Stimulated activated CD4-positive, alpha-beta T cell treated with anti-CD3 and anti-CD28 coated beads, Interleukin-1b, Interleukin-23, amount 100 ng/mL, for 1 hour (primary cell): ENCODE measurements at places on chromosomes 7 and 10.

- DNase-seq, result no peak
Observed at GRCh38 chr7:116517626-116518025, 7.2 kb upstream of the CAV1 start.

DNA sequence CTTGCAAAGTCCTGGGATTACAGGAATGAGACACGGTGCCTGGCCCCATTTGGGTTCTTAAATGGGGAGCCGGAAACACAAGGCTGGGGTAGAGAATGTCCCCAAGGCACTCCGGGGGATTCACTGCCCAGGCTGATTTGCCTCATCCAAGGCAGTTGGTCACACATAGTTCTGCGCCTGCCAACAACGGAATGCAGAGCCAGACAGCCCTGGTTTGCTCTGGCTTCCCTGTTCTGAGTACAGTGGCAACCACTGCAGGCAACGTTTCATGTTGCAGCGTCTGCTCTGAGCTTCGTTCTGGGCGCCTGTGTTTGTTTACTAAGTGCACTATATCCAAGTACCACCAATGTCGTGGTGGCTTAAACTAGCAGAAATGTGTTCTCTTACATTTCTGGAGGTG, 61.7 kb upstream of the C1QL3 start:
- DNase-seq, result no peak

DNA sequence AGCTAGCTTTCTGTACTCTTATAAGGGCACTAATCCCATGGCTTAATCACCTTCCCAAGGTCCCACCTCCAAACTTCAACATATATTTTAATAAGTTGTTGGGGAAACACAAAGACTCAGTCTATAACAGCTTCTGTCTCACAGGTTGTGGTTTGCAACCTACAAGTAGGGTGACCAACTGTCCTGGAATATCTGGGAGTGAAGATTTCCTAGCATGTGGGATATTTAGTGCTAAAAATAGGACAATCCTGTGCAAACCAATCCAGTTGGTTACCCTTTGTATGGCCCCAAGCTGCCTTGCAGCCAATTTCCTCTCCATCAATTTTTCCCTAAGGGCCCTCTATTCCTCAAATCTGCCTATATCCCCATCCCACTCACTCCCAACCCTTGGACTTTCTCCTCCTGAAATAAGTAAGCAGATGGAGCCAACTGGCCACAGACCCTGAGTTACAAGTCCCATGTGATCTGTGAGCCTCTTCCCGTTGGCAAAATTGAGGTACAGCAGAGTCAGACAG, 82.3 kb downstream of the FAM13C start:
- DNase-seq, result no peak

DNA sequence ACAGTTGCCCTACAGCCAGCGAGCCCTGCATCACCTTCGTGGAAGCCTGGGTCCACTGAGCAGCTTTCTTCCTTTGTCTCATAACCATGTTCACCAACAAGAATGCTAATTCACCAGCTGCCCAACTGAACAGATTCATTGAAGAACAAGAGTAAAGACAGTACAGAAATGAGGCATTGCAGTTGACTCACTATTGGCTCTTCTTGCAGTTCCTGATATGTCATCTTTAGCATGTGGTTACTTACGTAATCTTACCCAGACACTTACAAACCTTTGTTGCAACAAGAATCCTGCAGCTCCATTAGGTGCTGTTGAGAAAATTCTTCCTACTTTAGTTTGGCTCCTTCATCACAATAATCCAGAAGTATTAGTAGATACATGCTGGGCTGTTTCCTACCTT, 174.0 kb upstream of the TPK1 start:
- no peak for DNase-seq

- DNase-seq, result peak; percentile 21
Observed at GRCh38 chr7:156612930-156613329, 27.6 kb upstream of the RNF32 start.

DNA sequence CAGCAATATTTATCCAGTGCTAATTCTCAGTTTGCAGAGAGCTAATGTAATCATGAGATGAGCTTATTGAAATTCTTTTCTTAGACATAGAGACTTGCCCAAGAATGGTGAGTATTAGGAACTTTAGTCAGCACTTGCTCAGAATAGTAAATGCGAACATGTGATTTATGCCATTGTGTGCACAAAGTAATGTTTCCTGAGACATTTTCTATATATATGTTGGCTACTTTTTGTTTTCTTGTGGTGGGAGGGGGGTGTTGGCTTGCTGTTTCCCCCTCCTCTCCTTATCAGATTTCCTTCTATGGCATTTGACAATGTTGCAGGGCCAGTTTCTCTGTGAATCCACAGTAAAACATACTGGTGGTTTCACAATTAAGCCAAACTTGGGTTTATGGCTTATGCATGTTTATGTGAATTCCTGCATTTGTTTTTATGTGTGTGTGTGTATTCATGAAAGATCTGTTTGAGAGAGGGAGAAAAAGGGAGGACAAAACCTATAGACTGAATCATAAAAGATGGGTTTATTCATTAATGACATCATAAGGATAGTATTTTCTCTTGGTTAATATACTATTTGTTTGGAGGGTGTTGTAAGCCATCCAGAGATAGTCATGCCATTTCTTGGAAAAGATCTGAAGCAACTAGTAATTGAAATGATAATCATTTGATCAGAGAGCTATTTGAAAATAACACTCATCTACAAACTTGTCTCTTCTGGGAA, 36.3 kb downstream of the ARID5B start:
- no peak for DNase-seq

- no peak for DNase-seq
Observed at GRCh38 chr7:139860090-139860775, 31.2 kb downstream of the TBXAS1 start.

DNA sequence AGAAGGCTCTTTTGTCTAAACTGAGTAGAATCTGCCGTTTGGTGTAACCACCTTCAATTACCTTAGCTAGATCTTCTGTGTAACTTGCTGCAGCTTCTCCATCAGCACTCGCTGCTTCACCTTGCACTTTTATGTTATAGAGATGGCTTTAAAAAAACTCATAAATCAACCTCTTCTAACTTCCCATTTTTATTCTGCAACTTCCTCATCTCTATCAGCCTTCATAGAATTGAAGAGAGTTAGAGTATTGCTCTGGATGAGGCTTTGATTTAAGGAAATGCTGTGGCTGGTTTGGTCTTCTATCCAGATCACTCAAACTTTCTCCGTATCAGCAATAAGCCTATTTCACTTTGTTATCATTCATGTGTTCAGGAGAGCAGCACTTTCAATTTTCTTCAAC, 1131.9 kb upstream of the CELF2 start:
- no peak for DNase-seq

GRCh38 chr10:47402641-47403301, 18.7 kb upstream of the ZNF488 start:
- DNase-seq, result no peak

DNA sequence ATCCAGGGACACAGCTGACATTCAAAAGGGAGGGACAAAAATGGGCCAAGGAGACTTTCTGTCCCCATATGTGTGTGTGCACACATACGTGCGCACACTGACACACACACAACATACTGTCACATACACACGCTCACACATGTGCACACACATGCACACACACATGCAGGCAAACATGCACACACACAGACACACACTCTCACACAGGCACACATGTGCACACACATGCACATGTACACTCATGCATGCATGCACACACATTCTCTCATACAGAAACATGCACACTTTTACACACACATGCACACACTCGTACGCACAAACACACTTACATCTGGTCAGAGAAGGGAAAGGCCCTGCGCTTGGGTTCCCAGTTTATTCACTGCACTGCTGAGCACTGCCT, 155.1 kb upstream of the MKI67 start:
- DNase-seq, result no peak

DNA sequence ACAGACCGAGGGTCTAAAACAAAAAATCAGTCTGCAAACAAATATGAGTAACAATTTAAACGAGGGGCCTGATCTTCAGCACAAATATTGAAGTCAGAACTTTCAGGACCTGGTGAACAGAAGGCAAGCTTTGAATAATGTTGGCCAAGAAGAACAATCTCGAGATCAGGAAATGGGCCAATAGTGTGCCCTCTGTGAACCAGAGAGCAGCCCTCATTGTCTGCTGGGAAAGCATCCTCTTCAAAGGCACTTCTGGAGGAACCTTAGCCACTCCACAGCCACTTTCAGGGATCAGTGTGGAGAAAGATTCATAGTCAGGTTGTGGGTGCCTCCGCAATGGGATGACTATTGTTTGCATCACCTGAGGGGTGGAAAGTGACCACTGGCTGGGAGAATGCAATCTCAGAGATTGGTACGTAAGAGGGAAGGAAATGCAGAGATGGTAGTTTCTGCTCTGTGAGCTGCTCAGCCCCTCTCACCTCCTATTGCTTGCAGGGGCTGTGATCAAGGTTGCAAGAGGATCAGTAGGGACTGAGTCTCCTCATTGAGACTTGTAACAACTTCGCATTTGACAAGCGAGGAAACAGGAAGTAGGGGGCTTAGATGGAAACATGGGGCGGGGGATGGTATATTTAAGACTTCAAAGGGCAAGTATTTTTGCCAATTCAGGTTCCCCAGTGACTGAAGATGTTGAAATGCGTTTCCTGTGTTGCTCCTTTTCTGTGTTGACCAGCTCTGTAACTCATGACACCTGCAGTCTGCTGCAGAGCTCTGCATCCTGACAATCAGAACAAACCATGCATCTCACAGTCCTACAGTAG, 28.4 kb upstream of the IFRD1 start:
- DNase-seq, result no peak

DNA sequence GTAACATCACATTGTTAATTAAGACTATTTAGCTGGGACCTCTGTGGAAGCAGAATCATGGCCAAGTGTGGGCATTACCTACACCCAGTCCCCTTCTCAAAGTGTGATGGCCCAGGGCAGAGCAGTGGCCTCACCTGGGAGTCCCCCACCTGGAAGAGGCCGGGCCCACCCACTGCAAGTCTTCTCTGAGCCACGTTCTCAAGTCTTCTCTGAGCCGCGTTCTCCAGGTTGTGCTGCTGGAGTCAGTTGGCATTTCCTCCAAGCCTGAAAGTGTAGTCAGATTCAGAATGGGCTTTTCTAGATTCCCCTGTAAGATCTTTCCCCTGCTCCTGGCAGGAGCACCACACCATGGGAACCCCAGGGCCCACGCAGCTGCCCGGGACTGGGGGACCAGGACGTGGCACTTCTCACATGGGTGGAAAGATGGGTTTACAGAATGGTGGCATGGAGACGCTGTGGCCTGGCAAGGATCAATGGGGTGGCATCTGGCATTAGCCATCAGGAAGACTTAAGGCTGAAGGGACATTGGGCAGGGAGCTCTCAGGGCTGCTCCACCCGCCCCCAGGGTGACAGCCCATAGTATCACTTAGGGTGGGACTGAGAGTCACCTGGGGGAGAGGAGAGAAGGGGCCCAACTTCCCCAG, 68.0 kb downstream of the MKI67 start:
- no peak for DNase-seq

DNA sequence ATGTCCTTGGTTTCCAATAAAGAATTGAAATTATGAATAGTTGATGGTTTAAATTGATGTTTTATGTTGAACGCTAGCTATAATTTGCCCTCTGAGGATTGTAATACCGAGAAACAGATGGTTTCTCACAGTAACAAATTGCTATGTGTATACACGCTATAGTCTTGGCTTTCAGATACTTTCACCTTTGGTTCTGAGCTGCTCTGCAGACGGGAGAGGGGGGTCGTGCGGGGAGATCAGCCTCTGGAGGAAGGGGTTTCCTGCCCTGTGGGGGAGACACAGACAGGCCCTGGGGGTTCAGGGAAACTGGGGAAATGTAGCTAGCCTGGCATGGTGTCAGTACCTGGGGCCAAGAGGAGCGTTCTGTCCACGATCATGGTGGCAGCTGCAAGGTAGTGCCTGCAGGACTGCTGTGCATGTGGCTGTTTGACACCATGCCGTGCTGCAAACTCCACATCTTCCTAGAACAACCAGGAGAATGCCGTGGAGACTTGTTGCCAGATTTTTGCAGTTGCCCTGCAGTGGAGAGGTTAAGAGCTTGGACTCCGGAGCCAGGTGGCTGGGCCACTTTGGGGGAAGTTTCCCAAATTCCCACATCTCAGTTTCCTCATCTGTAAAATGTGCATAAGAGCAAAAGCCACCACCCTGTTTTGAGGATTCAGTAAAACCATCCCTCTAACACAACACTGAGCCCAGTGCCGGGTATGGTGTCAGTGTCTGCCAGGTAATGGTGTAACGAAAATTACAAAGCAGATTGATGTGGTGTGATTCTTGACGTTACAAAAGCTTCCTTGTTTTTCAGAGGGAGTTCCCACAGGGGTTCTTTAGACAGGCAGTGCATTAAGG, 167.9 kb downstream of the CUX1 start:
- no peak for DNase-seq

- DNase-seq, result no peak
Observed at GRCh38 chr7:40945788-40946187, 757.1 kb downstream of the INHBA start.

GRCh38 chr10:86285136-86285790, 81.3 kb downstream of the GRID1 start:
- no peak for DNase-seq

DNA sequence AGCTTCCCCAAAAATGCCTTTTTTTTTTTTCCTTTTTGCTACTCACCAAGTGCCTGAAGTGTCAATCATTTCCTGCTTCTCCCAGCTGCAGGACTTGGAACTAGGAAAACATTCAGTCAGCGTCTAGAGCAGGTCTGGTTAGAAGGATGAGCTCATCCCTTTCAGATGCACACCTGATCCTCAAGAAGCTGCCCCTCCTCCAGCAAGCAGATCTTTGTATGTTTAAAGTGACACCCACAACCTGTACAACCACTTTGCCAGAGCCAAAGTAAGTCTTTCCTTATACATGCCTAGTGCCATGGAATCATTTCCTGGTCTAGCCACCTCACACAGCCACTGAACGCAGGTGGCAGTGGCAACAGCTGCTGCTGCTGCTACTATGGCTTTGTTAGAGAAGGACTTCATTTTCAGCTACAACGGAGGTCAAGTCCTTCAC, 10.4 kb upstream of the USP54 start:
- DNase-seq, result no peak

DNA sequence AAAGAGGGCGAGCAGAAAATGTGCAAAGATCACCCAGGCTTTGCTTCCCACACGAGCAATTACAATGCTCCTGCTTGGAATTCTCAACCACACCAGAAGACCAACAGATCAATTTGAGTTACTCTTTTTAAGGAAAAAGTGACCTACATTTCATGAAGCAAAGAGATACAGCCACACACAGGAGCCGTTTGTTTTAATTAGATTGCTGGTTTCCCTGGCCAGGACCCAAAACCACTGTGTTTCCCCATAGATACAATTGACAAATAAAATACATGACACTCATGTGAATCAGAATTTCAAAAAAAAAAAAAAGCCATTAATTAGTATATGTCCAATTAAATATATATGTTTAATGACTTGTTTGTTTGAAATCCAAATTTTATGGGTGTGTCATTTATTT, 458.3 kb downstream of the PLXDC2 start:
- no peak for DNase-seq

DNA sequence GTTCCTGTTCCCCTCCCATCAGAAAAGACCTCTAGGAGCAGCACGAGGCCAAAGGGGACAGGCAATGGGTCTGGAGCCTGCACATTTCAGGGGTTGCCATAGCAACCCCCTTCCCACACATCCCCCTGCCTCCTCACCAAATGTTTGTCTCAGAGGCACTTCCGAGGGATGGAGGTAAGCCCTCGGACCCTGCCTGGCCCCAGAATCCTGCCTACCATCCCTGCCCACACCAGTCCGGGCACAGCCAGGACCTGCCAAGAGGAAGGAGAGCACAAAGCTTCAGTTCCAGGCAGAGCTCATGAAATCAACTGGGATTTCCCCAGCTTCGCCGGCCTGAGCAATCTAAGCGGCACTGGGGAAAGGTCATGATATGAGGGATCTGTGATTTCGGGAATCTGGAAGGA, 175.0 kb upstream of the PLXNA4 start:
- DNase-seq, result no peak

- DNase-seq, result no peak
Observed at GRCh38 chr7:138606236-138606635, 94.9 kb downstream of the SVOPL start.
